ENCODE measurements at places on chromosomes 3 and 15.
A peak's percentile ranks its signal among the peaks of the same experiment; 100 is the strongest.

DNA sequence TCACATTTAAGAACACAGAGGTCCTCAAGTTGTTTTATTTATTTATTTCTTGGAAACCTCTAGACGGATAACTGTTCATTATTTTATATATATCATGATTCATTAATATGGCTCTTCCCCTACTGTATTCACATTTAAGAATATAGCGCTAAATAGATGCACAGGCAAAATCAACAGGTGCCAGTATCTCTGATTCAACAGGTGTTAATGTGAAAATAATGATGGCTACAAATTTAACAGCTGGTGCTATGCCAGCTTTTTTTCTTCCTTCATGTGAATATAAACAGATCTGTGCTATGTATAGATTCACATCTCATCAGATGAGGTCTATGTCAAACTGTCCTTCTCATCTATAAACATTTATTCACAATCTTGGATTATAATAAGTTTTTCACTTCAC is 218.5 kb upstream of the NR2F2 start:
- no peak for DNase-seq

DNA sequence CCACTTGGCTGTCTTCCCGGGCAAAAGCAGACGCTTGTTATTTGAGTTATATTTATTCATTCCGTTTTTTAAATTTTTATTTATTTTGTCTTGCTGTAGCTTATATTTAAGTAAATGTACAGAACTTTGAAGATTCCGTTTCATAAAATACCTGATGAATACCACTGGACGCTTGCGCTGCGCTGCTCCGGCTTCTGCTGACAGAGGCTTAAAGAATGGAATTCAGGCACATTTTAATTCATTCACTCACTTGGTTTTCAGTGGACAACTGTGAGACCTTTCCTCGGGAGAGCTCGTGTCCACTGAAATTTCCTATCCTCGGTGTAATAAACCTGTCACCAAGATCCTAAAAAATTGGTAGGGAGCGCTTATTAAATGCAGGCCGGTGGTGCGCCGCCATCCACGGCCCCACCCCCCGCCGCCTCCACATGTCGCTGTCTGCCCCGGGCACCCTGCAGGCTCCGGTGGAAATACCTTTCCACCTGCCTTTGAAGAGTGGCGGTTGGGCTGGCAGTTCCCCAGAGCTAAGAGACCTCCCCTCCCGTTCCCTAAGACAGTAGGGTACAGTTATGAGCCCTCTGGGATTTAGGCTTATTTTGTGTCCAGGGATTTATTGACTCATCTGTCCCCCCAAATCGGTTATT is 62.5 kb upstream of the UBE2E1 start:
- no peak for DNase-seq

- DNase-seq: no peak
Measured at GRCh38 chr3:39491733-39492350, 24.4 kb downstream of the MOBP start.

- no peak for DNase-seq
Measured at GRCh38 chr15:88077296-88078020, 179.1 kb downstream of the NTRK3 start.

DNA sequence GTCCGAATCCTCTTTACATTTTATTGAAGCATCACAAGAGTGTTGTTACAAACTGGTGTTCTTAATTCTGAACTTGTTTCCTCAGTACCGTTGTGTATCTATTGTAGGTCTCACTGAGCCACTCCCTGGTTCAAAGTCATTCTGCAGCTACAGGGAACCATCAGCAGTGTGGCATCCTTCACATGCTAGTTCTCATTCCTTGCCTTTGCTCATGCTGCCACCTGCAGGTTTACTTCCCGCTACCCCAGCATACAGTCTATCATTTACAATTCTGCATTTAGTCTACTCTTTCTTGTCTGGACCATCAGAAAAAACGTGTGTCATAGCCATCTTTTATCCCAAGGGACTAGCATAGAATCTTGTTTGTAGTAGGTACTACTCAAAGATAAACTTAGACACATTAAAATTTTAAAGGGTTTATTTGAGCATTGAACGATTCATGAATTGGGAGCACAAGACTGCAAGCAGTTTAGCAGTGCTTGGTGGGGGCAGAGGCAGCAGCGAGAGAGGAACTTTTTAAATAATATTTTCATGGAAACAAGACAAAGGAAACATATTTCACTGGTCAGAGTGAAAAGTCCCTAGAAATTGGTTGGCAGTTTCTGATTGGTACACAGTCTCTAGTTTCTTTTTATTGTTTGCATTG is 402.1 kb downstream of the CADM2 start:
- peak; percentile 49 for DNase-seq

- no peak for DNase-seq
Measured at GRCh38 chr15:93501946-93502345, 412.9 kb upstream of the RGMA start.

DNA sequence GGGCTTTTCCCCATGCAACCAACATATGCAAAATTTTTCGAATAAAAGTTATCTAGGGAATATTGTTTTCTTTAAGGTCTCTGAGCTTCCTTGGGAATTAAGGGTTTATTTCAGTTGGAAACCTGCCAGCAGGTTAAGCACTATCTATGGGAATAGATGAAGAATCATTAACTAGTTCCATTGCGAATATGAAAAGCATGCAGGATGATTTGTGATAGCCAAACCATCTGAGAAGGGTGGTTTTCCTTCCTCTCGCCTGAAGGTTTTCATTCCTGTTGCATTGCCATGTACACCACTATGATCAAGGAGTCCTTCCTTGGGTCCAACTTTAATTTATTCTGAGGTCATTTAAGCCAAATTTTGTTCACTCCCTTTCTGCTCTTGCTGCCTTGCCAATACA is 184.9 kb downstream of the NR2F2 start:
- DNase-seq: no peak

- no peak for DNase-seq
Measured at GRCh38 chr15:73196113-73196512, 143.8 kb downstream of the NEO1 start.

DNA sequence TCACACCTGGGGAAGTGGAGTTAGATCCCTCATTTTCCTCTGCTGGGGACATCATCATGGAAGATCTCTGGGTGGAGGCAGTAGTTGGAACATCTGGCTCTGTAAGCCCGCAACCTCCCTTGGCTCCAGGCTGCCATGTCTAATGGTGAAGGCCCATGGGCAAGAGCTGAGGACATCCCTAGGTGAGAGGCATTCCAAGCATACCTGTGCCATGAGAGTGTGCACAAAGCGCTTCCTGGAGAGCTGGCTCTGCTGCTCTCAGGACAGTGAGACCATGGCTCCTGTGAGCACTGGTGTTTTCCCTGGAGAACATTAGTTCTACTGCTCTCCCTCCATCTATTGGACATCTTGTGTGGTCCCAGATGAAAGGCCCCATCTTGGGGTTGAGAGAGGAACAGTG is 7.7 kb downstream of the MAPKAPK3 start:
- no peak for DNase-seq

GRCh38 chr3:140134231-140134965 is 199.4 kb downstream of the CLSTN2 start:
- no peak for DNase-seq

- no peak for DNase-seq
Measured at GRCh38 chr3:131067983-131068382, 41.3 kb downstream of the NEK11 start.

DNA sequence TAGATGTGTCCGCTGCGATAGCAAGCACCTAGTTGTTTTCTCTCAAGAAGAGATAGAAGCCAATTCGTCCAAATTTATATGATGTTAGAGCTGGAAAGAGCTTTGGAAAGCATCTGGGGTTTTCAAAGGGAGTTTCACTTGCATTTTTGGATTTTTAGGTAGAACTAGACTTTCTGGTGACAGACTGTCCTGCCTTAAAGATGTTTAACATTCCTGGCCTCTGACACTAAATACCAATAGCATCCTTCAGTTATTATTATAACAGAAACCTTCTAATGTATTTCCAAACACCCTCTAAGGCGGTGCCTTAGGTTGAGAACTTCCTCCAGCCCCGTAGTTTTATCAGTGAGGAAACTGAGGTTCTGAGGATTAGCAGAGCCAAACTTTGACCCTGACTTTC is 305.3 kb downstream of the SATB1 start:
- DNase-seq: no peak

DNA sequence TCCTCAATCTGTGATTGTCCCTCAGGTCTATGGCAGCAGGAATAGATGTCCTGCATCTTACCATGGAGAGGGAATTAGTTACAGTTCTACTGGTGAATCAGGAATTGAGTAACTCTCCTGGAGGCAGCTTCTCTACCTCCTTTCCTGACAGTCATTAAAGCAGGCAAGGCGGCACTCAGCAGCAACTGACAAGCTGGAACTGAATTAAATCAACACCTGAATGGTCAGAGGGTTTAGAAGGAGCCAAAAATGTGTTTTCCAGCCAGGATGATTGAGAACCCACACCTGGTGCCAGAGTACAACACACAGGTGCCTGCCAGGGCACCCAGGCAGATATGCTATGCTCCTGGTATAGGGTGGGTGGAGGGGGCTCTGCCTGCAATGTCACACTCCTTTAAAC is 43.1 kb upstream of the TIPARP start:
- DNase-seq: no peak

DNA sequence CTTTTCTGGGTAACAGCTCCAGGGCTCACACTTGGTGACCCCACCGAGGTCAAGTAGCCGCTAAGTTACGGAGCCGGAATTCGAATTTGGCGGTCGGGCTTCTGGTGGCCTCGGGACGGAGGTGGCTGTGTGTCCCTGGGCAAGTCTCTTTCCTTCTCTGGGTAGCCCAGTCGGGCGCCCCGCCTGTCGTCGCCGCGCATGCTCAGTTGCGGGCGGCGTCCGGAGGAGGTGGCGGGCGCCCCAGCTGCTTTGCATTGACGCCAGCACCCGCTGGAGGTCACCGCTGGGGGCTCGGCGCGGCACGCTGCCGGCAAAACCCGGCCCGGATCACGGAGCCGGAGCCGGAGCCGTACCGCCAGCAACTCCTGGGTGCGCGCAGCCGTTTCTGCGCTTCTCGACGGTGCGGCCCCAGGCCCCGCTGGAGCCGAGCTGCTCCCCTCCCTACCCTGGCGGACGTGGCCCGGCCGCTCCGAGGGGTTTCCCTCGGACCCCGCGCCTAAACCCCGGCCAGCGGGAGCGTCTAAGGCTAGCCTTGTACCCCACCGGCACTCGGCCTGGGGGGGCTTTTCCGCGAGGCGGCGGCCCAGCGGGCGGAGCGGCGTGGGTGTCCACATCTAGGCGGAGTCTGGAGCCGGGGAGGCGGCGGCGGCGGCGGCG is 474 bp upstream of the PDE8A start:
- DNase-seq: peak; percentile 52

GRCh38 chr3:127124120-127124519 is 68.8 kb upstream of the PRR23E start:
- DNase-seq: no peak

DNA sequence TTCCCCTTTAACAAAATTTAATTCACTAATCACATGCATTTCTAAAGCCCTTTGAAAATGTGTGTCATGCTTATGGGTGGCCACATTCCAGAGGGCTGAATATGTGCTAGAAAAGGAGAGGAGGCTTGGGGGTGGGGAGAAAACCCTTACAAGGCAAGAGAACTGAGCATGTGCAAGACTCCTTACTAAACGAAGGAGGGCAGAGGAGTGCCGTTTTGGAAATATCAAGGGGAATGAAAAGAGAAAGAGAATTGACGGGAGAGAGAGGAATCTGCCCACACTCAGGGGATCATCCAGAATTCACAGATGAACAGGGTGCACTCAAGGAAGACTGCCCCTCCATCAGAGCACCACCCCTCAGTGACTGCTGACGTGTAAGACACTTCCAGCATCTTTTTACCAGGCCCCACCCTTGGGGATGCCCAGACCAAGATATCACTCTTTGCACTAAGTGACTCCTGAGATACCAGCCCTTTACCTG is 37.9 kb upstream of the TSC22D2 start:
- DNase-seq: no peak

DNA sequence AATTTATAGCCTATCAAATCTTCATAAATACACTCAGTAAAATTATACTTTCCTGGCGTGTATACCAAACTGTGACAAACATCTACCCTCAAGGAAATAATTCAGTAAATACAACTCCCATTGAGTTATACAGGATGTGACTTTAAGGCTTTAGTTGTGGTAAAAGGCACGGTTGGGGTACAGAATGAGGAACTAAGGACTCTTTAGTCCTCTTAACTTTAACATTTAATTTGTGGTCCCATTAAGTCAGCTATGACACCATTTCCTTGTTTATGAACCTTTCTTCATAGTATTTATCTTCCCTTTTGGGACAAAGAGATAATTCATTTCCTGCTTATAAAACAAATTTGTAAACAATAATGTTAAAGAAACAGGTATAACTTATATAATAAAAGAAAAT is 30.2 kb downstream of the IFT80 start:
- no peak for DNase-seq

DNA sequence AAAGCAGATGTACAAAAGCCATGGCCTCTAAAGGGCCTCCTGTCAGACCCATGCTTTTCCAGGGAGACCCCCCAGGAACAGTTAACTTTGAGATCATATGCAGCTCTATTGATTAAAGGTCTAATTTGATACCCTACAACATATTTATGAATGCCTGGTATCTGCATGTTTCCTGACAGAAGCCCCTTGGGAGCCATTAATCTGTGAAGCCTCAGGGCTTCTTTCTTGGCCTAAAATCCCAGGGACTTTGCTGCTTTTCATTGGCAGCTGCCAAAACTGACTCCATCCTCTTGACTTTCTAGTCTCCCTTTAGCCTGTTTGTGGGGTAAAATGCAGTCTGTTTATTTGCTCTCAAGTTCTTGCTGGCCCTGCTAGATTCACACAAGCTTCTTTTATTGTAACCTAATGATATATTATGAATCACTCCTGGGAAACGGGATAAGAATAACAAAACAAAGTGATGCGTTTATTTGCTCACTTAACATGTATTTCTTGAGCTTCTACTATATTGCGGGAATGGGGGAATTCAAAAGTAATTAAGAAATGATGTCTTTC is 257.0 kb downstream of the LSAMP start:
- DNase-seq: no peak

- DNase-seq: no peak
Measured at GRCh38 chr15:51770902-51771301, 19.5 kb downstream of the TMOD2 start.

DNA sequence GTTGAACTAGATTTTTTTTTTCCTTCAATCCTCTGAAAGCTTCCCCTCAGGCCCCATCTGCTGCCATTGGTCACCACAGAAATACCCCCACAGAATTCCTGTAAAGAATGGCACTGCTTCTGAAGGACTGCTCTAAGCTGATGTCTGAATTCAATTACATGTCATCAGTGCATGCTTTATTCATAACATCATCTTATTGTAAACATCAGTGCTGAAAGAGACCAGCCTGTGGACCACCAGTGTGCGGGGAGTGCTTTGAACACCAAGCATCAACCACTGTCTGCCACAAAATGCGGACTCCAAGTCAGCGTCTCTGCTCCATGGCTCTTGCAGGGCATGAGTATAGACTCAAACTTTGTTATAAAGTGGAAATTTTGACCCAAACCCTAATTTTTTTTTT is 11.6 kb downstream of the PHLDB2 start:
- DNase-seq: no peak
